ENCODE measurements at places on chromosomes 5 and 9.

DNA sequence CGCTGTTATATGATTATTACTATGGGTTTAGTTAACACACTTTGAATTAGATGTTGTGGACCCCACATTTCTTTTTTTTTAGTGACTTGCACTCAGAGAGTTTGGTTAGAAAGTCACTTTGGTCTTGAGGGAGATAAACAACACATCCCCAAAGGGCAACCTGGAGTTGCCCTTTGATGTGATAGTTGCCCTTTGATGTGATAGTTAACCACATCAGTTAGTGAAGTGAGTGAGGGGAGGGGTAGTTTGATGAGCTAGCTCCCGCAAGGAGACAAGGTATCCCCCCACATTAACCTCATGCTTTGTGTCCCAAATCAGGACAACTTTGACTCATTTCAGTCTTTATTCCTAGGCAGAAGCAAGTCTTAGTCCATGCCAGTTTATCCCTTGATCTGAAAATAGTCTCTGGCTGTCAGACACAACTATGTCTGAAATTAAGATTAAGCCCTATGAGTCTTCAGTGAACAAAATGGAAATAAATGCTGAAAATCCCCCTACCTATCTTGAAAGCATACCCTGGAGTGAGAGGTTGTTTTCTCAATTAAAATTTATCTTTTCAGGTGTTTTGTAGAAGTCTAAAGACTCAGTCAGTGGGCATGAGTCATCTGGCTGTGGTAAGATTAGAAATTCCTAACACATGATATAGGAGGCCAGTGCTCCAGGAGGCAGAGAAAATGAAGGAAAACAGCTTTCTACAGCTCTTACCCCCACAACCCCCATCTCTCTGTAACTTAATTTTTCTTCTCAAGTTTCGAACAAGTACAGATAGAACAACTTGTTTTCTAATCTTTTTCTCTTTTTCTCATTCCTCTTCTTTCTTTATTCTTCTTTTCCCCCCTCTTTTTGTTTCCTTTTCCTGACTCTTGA is 208.9 kb upstream of the DMRTA1 start:
- no peak for DNase-seq

DNA sequence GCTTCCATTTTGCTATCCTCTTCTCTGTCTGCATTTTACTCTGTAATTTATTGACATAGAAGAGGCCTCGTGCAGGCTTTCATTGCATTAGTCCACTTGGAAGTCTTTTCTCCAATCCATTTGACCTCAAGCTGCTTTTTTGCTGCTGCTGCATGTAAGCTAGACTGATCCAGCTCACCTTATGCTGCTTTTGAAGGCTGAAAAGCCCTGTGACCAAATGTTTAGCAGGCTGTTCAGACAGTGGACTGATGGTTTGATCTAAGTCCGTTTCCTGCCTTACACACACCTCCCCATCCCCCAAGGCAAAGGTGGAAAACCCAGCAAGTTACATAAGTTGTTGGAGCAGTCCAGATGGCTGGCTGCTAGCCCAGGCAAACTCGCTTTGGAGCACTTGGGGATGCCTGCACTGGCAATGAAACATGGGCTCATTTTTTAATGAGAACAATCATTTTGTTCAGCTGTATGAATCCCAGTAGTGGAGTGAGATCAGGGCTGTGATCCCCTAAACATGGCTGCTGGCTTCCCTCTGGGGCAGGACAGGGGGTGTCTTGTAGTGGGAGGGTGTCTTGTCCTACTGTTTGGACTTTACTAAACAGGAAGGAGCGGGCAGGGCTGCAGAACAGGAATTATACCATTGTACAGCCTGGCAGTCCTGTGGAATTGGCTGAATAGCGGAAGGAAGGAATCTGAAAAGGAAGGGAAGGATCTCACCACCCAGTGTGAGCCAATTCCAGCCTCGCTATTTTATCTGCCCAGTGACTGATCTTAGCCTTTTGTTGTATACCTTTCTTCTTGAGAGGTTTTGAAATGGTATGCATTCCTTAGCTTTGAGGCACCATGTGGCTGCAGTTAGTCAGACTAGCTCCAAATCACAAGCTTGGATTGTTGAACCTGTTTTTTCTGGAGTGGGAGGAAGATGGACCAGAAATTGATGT is 212.0 kb downstream of the ARHGAP26 start:
- DNase-seq, result no peak

DNA sequence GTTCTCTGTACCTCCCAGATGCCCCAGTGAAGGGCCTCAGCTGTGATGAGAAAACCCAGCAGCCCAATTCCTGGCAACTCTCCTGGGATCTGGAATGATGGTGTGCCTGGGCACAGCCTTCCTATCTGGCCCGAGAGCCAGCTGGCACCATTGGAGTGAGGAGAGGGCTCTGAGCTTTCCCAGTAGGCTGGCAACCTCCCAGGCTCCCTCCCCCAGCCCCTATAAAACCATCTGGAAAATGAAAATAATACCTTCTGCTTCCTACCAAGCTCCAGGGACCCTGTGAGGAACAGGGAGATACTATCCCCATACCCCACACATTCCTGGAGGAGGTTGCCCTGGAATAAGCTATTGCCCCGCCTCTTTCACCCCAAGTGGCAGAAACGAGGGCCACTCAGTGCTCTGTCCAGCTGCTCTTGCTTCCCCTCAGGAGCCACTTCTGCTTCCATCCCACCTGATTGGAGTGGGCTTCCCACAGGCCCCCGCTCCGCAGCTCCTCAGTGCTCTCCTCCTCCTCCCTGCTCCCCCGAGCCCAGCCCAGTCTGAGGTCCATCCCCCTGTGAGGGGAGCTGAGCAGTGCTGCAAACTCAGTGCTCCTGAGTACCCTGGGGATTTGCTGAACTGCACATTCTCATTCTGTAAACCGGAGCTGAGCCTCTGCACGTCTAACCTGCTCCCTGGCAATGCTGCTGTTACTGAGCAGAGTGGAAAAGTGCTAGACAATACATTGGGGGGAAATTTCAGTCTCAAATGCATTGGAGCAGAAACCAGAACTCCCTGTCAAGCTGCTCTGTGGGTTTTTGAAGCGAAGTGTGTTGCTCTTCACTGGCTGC is 74.7 kb downstream of the THBS4 start:
- DNase-seq, result no peak

DNA sequence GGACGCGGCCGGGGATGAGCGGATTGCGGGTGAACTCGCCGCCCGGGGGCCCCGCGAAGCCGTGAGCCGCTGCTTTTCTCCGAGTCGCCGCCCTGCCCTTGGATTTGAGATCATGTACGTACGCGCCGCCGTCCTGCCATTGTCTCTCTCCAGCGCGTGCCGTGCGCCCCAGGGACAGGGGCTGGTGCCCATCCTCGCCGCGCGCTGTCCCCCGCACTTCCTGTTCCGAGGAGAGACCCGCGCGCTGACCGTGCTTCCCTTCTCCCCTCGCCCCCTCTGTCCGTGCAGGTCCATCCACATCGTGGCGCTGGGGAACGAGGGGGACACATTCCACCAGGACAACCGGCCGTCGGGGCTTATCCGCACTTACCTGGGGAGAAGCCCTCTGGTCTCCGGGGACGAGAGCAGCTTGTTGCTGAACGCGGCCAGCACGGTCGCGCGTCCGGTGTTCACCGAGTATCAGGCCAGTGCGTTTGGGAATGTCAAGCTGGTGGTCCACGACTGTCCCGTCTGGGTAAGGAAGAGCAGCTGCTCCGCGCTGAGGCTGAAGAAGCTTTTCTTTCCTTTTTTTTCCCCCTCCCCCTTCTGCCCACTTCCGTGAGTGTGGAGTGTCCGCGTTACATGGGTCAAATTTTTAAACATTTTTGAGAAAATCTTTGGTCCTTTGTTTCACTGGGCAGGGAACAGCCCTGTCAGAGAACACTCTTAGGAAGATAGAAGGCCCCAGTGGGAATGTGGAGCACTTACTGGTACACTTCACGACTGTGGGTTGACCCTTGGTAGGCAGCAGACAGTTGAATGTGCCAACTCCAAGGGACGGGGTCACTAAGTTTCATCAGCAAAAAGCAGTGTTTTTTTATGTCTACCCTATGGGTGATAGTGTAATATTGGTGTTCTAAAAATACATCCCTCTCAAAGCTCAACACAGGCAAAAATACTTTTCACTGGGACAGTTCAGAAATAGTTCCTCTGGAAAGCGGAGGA is 727 bp downstream of the RHOBTB3 start:
- no peak for DNase-seq

- DNase-seq, result no peak
These were observed 49.4 kb downstream of the NEURL1B start for GRCh38 chr5:172690258-172691075.

- DNase-seq, result no peak
These were observed 11.4 kb upstream of the LECT2 start for GRCh38 chr5:135966165-135966564.

DNA sequence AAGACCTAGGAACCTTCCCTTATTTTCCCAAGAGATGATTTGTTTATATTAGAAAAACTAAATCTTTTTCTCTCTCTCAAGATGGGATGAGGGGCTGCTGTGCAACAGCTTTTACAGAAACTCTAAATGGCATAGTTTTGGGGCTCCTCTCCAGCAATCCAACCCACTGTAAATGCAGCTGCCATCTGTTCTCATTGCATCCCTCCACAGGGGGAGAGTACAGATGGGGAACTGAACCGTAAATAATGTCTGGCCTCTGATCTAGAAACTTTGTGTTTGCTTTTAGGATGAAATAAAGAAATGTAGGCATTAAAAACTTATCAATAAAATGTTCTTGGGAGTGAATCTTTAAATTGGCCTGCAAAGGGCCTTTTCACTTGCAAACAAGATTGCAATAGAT is 291.4 kb downstream of the MCTP1 start:
- no peak for DNase-seq

DNA sequence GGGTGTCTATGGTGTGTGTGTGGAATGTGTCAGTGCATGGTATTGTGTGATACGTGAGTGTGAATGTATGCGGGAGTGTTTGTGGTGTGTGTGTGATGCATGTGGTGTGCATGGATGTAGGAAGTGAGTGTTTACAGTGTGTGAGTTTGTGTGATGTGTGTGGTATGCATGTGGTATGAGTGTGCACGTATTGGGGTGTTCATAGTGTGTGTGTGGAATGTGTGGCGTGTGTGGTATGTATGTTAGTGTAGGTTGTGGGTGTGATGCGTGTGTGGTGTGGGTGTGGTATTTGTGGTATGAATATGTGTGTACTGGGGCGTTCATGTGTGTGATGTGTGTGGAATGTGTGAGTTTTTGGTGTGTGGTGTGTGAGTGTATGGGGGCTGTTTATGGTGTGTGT is 40.1 kb upstream of the BICD2 start:
- DNase-seq, result no peak

- DNase-seq, result no peak
These were observed 1642.7 kb upstream of the WWC1 start for GRCh38 chr5:166648736-166649135.

DNA sequence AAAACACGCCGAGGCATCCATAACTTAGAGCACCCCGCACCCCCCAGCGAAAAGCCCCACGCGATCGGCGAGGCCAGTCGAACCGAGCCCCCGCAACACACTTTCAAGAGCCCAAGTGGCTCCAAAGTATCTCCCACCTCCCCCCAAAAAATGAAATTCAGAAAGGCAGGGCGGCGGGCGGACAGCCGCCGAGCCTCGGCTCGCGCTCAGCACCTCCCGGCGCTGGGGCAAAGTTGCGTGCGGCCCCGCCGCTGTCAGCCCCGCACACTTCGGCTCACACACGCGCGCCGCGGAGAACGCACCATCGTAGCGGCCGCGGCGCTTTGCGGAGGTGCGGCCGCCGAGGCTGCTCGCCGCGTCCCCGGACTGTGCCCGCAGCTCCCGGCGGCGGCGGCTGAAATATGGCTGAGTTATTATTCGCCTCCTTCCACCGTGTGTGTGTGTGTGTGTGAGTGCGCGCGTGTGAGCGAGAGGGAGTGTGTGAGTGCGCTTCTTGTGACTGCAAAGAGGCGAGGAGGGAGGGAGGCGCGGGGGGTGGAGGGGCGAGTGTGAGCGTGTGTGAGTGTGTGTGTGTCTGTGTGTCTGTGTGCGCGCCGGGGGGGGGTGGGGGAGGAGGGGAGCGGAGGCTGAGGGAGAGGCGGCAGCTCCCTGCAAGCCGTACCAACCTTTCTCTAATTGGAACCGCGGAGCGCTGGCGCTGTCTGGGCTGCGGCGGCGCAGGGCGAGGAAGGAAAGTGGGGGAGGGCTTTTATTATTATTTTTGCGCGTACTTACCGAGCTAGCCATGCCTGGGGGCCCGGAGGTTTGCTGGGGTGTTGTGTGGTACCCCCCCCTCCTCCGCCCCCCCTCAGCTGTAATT is 599 bp downstream of the MLLT3 start:
- no peak for DNase-seq

DNA sequence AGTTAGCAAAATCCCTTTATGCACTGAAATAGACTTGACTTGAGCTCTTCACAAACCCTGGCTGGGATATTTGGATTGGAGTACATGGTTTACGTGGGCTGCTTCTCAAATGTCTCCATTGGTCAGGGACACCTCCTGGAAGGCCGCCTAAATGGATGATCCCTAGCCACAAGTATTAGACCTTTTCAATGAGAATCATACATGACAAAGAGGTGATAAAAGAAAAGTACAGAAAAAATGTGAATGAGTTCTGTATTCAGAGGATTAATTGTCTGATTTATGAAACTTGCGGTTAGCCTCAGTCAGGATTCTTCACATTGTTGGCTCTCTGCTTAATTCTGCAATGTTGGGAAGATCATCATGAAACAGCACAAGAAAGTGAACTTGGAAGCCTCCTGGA is 752.8 kb upstream of the ADAMTS16 start:
- no peak for DNase-seq

DNA sequence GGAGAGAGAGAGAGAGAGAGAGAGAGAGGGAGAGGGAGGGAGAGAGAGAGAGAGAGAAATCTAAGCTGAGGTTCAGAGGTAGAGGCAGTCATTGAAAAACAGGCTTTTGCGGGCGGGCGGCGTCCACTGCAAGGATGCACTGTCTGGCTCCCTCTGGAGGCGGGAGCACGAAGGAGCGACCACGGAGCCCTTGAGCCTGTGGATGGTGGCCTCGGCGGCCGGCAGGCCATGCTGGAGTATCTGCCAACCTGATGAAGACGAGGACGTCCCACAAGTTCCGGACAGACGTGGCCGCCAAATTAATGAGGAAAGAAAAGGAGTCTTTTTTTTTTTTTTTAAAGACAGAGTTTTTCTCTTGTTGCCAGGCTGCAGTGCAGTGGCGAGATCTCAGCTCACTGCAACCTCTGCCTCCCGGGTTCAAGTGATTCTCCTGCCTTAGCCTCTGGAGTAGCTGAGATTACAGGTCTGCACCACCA is 2.2 kb upstream of the CCDC125 start:
- DNase-seq, result peak; percentile 50

DNA sequence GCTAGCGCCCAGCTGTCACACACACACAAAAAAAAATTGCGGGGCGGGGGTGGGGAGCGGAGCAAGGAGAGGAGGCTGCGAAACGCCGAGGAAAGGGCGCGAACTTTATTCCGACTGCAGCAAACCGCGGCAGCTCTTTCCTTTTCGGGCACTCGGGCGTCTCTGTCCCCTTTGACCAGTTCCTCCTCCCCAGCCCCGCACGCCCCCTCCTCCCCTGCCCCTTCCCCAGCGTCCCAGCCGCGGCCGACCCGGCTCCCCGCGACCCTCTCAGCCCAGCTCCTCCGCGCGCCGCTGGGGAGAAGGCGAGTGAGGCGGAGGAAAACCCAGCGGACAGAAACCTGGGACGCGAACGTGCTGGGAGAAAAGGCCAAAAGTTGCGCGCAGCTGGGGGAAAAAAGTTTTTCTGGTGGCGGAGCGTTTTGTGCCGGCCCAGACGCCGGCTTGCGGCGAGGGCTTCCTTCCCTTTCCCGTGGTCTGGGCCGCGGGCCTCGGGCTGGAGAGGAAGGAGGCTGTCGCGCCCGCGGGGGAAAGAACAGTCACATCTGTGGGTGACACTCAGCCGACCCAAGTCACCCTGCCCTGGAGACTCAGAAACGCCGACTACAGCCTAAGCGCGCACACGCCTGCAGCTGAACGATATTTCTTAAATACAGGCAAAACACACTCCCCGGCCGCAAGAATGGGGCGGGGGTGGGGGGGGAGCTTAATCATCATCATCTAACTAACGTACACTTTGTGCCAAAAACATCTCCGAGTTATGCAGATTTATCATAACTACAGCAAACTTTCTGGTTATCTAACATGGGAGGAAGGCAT is 1.1 kb upstream of the BNC2 start:
- peak; percentile 26 for DNase-seq

Data from thoracic aorta (tissue), 2 donors.